ENCODE measurements at places on chromosomes 7 and 10.

DNA sequence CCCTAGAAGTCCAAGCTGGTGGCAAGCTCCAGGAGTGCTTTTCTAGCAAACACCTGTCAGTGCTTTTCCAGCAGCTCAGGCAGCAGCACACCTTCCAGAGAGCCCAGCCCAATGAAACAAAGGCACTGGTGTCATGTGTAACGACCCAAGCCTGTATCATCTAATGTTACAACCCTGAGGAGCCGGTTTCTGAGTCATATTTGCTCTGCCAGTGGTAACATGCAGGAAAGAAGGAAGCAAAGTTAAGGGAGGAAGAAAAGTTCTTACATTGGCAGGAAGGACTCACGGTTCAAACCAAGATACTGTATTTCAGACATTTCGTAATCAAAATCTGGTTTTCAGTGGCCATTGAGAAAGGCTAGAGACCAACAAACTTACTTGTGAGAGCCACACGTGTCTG, at the start of gene ANKRD22:
ANKRD22 (minus strand) TSS at position 139 of the 400 bp plus-strand sequence. CDS start 237 bp downstream, outside the sequence.
- DNase-seq = no peak

DNA sequence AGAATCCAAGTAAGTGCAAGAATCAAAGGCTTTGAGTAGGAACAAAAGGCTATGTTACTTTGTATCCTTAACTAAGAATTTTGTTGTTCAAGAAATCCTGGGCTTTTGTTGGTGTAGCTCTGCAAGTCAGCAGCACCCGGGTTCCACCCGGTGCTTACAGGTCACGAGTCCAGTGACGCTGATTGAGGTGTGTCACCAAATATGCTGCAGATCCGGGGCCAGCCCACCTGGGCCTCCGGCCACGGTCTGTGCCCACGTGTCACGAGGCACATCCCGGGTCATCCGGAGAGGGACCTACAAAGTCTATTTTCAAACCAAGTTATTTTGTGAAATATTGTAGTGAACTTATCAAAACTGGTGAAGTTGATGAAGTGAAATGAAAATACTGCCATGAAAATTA, 103.1 kb downstream of the MGMT start:
- no peak for DNase-seq

DNA sequence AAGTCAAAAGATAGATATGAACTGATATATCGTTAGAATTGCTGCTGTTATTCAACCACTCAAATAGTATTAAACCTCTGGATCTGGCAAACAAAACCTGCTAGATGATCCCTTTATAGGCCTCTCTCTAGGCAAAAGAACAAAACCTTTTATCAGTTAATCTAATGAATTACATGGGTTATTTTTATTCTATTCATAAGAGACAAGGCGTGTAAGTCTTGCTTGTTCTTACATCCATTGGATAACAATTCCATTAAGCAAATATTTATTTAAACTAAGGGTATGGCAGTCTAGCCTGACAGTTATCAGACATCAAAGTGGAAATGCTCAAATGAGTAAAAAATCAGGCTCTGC, 16.6 kb upstream of the ADRB1 start:
- no peak for DNase-seq

DNA sequence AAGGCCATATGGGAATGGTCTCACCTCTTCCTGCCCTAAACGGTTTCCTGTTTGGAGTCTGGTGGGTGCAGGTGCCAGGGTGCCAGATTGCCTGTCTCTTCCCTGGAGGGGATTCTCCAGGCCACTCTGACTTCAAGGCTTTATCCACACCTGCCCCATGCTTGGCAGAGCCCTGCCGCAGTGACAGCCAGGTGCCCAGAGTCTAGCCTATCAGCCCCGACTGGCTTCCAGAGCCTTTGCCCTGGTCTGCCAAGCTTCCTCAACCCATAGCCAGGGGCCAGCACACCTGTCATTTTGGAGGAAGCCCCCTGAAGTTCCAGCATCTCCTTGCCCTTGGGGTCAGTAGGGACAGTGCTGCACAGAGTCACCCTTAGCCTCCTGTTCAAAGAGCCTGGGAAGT, 21.6 kb downstream of the TBATA start:
- no peak for DNase-seq

GRCh38 chr10:87837445-87837844, 19.4 kb upstream of the ATAD1 start:
- no peak for DNase-seq
